ENCODE measurements at places on chromosomes 1 and 21.

GRCh38 chr21:26449161-26449560 is 123.9 kb downstream of the CYYR1 start:
- DNase-seq: no peak

DNA sequence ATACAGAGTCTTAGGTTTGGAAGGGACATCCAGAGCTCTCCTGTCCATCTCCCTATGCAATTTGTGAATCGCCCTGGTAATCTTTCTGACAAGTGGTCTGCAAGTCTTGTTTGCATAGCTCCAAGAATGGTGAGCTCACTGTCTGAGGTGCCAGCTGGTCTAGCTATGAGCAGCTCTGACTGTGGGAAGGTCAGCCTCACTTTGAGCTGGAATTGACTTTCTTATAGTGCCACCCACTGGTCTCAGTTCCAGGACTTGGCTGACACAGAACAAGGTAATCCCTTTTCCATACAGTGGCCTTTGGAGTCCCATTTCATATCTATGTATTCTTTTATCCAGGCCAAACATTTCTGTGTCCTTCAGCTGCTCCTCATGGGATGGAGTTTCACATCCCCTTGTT is 95.6 kb upstream of the C8B start:
- DNase-seq: no peak

DNA sequence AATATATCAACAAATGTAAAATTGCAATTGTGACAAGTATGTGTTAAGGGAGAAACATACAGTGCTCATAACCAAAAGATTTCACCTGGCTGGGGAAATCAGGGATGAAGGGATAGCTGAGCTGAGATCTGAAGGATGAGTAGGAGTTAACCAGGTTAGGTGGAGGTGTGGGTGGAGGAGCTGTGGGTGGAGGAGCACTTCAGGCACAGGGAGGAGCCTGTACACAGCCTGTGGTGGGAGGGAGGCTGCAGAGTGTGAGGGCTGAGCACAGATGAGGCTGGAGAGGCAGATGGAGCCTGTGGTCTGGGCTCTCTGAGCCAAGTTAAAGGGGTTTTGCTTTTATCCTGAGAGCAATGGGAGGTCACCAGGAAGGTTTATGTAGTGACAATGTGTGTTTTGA is 111.9 kb downstream of the XCL2 start:
- no peak for DNase-seq

DNA sequence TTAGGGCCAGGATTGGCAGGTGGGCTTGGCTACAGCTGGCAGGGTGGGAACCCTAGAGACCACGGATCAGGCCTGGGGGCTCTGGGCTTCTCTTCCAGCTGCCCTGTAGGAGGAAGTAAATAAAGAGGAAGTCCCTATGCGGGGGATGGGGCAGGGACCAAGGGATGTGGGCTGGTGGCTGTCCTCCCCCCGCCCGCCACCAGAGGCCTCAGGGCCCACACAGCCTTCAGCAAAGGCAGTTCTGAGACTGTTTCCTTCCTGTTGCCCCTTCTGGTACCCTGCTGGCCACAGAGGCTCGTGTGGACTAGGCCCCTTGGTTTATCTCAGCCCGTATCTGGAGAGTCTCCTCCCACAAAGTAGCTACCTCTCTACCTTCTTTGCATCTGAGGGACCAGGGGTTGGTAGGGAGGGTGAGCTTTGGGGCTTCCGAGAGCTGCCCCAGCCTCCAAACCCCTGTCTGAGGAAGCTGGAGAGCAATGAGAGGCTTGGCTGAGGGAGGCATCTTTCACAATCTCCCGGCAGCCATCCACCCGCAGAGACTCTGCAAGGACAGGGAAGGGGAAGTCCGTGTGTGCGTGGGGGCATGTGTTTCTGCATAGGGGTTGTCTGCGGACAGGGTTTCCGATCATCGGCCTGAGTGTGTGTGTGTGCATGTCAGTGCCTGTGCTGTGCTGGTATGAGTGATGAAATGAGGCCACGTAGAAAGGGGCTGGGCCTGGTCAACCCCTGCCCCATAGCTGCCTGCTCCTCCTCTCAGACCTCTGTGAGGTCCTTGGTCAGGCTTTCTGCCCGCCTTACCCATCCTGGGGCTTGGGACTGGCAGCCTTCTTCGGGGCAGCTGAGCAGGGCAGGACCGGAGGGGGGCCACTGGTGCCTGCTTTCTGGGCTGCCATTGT is 12.5 kb downstream of the RPS6KA1 start:
- no peak for DNase-seq

GRCh38 chr21:42063571-42064521 is 7.3 kb upstream of the UMODL1 start:
- DNase-seq: no peak

DNA sequence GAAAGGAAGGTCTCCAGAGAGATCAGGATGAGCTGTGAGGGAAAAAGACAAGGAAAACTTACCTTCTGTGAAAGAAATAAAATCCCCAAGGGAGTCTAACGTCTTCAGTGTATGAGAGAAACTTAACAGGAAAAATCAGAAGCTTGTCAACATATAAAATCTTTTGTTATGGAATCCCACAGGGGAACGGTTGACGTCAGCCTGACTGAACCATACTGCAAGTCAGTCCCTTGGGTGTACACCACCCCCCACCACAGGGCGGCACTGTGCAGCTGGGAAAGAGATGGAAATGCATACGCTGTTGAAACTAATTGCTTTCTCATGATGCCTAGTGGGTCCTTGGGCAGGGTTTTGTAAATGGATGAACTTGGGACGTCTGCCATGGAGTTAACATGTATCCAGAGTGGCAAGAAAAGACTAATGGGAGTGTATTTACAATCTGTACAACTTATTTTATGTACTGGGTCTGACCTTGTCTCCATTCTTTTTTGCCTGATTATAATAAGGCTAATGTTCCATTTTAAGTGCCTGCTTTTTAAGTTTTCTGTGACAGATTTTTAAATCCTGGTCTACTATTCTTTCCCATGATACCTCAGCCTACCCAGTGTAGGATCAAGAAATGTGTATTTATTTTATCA is 22.7 kb downstream of the UTP25 start:
- peak; percentile 13 for DNase-seq

DNA sequence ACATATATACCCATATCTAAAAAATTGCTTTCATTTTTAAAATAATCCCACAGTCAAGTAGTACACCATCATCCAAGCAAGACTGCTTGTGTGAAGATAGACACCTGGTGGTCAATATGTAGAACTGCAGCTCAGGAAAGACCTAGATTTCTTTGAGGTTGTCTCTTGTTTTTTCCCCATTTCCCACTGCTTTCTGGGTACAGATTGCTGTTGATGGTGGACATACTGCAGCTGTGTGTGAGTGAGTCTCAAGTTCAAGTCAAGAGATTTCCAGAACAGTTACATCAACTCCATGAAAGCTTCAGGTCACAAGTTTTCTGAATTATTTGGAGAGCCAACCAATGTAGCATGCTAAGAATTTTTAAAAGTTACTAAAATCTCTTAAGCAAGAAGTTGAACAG is 306.4 kb downstream of the DUSP10 start:
- DNase-seq: peak; percentile 46

All from HCT116 (cell line).